ENCODE measurements at places on chromosomes 1 and 21. TPM values are rescaled to one million over a fixed set of nuclear protein-coding genes. Genes with fewer than 3 reads are reported as not detected.
A peak's percentile ranks its signal among the peaks of the same experiment; 100 is the strongest.

DNA sequence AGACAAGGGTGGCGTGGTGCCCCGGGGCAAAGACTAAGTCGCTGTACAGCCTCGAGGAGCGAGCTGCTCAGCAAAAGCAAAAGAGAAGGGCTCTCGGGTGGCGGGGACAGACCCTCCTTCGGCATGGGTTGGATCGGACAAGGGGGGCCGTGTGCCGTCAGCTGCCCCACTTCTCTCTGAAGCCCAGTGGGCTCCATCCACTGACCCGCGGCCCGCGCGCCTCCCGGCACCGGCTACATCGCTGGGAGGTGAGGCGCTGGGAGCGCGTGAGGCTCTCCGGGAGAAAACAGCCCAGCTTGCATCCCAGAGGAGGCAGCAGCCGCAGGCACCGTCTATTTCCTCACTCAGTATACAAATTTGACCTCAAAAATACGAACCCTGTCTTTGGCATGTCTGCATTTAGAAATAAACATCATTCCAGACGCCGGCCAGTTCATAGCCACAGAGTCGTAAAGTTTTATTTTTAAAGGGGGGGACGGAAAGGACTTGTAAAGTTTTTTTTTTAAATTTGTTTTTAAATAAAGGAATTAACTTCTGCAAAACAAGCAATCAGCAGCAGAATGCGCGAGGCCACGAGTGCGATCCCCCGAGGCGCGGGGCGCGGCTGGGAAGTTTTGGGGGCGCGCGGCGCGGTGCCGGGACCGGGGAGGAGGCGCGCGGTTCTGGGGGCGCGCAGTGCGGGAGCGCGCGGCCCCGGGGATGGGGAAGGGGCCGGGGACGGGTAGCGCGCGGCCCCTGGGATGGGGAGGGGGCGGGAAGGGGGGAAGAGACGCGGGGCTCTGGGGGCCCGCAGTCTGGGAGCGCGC lies 689 bp upstream of the GPR137B start:
- peak; percentile 40 for DNase-seq

- DNase-seq = peak; percentile 15
Measured at GRCh38 chr1:35364741-35365140, 96.2 kb downstream of the ZMYM4 start.

GRCh38 chr1:68112835-68113243 lies 62.4 kb upstream of the DIRAS3 start:
- no peak for DNase-seq

GRCh38 chr1:165635329-165635728 lies 4.3 kb downstream of the MGST3 start:
- DNase-seq = peak; percentile 68

GRCh38 chr21:42171091-42172053 lies 47.6 kb upstream of the ABCG1 start:
- peak; percentile 57 for DNase-seq

GRCh38 chr1:112464501-112464900 lies 44.3 kb upstream of the WNT2B start:
- DNase-seq = no peak

- DNase-seq = no peak
Measured at GRCh38 chr1:66275601-66276023, 258.3 kb upstream of the SGIP1 start.

- DNase-seq = peak; percentile 14
Measured at GRCh38 chr1:25927521-25928265, 21.5 kb upstream of the STMN1 start.

TSPEAR gene
- not detected for total RNA-seq

SERBP1 gene
- 369 TPM for total RNA-seq

DNA sequence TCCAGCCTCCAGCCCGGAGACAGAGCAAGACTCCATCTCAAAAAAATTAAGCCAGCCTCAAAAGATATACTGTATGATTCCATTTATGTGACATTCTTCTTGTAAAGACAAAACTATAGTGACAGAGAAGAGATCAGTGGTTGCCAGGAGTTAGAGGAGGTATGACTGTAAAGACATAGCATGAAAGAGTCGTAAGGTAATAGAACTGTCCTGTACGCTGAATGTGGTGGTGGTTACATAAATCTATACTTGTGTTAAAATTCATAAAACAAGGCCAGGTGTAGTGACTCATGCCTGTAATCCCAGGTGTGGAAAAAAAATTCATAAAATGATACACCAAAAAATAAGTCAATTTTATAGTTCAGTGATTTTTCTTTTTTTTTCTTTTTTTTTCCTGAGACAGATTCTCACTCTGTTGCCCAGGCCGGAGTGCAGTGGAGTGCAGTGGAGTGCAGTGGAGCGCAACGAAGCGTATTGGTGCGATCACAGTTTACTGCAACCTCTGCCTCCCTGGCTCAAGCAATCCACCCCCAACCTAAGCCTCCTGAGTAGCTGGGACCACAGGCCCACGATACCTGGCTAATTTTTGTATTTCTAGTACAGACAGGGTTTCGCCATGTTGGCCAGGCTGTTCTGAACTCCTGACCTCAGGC lies 84.9 kb upstream of the CXADR start:
- peak; percentile 92 for DNase-seq

OPTC gene
- not detected for total RNA-seq

SETD4 gene
- 28.1 TPM for total RNA-seq

TARDBP gene
- 278 TPM for total RNA-seq

DNA sequence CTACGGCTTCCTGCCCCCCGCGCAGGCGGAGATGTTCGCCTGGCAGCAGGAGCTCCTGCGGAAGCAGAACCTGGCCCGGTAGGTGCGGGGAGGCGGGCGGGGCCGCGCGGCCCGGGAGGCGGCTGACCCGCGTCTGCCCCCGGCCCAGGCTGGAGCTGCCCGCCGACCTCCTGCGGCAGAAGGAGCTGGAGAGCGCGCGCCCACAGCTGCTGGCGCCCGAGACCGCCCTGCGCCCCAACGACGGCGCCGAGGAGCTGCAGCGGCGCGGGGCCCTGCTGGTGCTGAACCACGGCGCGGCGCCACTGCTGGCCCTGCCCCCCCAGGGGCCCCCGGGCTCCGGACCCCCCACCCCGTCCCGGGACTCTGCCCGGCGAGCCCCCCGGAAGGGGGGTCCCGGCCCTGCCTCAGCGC lies 16.6 kb downstream of the NOC2L start:
- DNase-seq = no peak

GRCh38 chr1:2313651-2314261 lies 77.6 kb downstream of the MORN1 start:
- no peak for DNase-seq

DNA sequence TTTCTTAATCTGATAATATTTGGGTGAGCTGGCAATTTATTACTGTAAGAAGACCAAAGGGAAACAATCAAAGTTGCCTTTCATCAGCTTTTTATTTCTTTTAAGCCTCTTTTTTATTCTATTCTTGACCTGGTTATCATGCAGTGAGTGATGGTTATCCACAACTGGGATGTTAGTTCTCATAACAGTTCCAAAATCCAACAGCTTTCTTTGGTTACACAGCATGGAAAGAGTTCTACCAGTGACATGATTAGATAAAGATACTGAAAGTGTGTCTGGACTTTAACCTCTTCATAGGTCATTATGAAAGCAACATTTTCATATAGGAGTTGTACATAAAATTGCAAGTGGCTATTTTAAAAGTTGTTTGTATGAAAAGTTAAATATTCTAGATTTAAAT lies 163.0 kb downstream of the SYT2 start:
- DNase-seq = no peak
